Cortex of kidney (tissue), 1 donor: ENCODE measurements at places on chromosomes 11 and 22.

- DNase-seq: no peak
These were observed 116.6 kb downstream of the CEP164 start for GRCh38 chr11:117444256-117444655.

- no peak for DNase-seq
These were observed 12.7 kb downstream of the MAFF start for GRCh38 chr22:38214302-38215056.

DNA sequence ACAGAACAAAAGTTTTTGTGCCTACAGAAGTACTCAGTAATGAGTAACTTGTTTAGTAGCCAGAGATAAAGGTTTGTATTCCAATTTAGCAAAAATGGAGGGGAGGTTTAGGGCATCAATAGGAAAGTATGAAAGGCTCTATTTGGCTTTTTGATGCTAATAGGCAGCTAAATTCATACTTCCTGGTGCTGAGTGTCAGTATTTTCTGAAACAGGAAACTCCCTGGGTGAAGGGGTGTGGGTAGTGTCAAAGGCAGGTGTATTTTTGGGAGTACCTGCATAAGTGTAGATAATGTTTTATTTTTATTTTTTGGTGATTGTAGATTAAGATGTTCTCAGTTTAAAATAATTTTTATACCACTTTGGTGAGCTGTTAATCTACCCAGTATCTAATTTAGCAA, 29.3 kb upstream of the MMP7 start:
- DNase-seq: no peak

GRCh38 chr22:46528121-46528610, 9.3 kb downstream of the CELSR1 start:
- DNase-seq: no peak

- no peak for DNase-seq
These were observed 25.1 kb downstream of the ADM start for GRCh38 chr11:10329935-10330334.

DNA sequence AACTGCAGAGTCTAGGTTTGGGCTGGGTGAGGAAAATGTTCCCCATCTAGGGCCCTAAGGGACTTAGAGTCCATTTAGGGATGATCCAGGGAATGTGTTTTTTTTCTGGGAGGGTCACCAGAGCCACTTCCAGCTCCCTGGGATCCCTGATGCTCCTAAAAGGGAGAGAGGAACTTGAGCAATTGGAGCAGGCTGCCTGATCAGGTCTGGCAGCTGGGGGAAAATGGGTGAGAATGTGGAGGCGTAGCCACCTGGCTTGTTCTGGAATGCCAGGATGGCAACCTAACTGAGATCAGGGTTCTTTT, 1.2 kb downstream of the PGAP2 start:
- DNase-seq: no peak

DNA sequence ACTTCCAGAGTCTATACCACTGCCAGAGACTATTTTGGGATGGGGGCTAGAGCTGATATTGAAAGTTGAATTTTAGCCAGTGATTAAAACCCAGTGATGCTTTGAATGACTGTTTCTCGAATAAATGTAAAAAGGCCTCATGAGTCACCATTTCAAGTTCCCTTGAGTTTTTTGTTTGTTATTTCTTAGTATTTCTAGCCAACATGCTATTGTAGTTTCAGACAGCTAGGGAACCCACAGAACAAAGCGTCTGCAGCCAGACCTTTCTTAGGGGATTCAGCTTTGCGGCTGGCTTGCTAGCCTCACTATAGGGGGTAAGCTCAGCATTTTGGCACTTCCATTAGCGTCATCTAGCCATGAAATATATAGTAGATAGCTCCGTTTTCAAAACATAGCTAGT, 66.5 kb downstream of the DBX1 start:
- DNase-seq: no peak
